Right lung (tissue), 10 donors: ENCODE measurements at places on chromosomes 2 and 18. TPM values are rescaled to one million over a fixed set of nuclear protein-coding genes. Genes with fewer than 3 reads are reported as not detected.

- DNase-seq: no peak
These were observed 58.7 kb downstream of the CD226 start for GRCh38 chr18:69889009-69889408.

- no peak for DNase-seq
These were observed 320.6 kb upstream of the TFPI start for GRCh38 chr2:187874786-187875185.

The DPP4 gene
- 52.5 TPM for polyA plus RNA-seq

The GNAL gene
- polyA plus RNA-seq: 2.4 TPM
